ENCODE measurements at places on chromosomes 1 and 21.

DNA sequence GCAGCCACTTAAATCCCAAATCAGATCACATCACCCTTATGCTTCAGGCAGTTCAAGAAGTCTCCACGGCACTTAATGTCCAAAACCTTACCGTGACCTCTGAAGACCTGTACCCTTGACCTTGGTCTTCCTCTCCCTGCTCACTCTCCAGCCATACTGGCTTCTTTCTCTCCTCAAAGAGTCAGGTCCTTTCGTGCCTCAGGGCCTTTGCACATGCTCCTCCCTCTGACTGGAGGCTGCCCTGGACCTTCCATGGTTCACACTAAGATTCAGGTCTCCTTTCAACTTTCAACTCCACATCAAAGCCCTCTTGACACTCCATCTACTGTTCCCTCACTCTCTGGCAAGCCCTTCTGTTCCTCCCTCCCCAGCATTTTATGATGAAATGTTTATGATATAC, 289.9 kb upstream of the VAMP3 start:
- no peak for DNase-seq

DNA sequence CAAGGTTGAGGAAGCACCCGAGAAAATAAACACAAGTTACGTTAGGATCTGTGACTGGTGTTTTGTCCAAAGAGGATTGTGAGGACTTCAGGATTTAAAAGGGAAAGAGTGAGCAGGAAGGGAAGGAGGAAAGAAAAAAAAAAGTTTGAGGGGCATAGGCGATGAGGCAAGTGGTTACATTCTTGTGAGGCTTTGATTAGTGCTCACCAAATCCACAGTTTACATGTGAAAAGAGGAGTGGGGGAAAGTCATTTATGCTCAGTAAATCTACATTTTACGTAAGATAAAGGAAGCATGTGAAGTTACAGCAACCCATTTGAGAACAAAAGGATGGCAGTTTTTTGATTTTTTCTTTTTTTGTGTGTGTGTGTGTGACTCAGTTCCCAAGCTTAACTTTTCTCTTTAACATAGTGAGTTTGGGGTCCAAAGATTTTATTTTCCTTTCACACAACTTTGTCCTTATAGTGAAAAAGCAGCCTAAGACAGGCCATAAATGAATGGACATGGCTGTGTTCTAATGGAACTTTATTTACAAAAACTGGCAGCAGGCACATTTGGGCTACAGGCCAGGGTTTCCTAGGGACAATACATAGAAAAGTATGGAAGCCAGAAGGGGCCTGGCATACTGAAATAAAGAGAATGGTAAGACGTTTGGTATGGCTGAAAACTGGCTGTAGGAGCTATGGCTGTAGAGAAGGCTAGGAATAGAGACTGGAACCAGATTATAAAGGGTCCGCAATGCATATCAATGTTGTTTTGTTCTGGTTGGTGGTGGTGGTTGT, 121.7 kb downstream of the FGGY start:
- DNase-seq = no peak

GRCh38 chr1:53112861-53113260, 29.6 kb downstream of the SLC1A7 start:
- DNase-seq = no peak

- DNase-seq = peak; percentile 33
Observed at GRCh38 chr1:231590453-231591198, 36.0 kb upstream of the DISC1 start.

DNA sequence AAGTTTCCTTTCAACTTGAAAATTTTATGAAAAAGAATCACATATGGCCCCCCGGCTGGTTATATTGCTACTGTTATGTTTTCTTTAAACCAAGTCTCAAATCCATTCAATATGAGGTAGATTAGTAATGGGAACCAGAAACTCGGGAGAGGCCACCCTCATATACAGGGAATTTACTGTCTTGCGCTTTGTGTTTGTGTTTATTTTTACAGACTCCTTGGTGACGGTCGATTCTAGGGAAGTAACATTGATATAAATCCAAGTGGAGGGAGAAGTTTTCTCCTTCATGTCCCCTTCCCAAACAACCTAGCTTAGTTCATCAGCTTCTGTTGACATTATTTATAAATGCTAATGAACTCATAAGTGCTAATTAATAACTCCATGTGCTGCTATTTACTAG, 163.5 kb upstream of the LMO4 start:
- DNase-seq = no peak

DNA sequence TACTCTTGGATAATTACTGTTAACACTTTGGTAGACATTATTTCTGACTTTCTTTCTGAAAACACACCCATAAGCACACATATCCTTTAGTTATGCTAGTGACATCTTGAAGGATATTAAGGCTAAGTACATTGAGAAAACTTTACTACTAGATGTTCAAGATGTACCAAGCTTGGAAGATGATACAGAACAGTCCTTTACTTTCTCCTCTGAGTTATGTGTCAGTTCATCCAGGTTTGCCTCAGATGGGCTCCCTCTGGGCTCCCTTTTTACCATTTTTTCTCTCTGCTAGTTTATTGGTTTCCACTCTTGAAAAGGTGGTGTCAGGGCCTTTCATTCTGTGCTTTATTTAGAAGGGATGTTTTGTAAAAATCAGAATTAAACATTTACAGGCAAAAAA, 172.3 kb downstream of the S1PR1 start:
- no peak for DNase-seq

DNA sequence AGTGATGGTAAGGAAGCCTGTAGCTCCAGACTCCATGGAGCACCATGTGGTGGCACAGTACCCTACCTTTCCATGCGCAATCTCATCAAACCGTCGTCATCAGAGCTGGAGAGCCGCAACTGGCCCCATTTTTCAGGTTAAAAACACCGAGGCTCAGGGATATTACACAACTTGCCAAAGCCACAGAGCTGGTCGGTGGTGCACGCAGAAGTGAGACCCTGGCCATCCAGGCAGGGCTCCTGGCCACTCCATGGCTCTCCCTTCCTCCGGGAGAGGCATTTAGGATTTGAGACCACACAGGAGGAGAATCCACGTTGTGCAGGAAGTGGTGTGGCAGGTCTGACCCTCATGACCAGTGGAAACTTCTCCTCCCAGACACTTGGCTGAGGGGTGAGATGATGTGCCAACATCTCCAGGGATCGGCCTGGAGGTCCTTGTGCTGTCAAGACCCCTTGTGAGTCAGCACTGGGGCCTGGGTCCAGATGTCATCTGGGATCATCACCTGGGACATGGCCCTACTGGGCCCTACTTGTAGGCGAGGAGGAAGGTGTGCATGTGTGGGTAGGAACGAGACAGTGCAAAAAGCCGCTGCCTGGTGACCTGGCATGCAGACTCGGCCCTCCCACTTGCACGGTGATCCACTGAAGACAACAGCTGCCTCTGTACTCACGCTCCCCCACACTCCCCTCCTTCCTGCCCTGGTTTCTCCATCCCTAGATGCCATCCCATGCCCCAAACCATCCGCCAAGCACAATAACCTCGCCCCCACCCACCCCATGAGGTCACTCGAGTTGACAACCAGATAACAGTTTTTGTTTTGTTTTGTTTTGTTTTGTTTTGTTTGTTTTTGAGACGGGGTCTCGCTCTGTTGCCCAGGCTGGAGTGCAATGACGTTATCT, 10.4 kb downstream of the TFF3 start:
- no peak for DNase-seq

GRCh38 chr1:32863218-32863880, 7.4 kb downstream of the FNDC5 start:
- DNase-seq = no peak

- DNase-seq = no peak
Observed at GRCh38 chr1:106304106-106304505, 752.4 kb upstream of the PRMT6 start.

DNA sequence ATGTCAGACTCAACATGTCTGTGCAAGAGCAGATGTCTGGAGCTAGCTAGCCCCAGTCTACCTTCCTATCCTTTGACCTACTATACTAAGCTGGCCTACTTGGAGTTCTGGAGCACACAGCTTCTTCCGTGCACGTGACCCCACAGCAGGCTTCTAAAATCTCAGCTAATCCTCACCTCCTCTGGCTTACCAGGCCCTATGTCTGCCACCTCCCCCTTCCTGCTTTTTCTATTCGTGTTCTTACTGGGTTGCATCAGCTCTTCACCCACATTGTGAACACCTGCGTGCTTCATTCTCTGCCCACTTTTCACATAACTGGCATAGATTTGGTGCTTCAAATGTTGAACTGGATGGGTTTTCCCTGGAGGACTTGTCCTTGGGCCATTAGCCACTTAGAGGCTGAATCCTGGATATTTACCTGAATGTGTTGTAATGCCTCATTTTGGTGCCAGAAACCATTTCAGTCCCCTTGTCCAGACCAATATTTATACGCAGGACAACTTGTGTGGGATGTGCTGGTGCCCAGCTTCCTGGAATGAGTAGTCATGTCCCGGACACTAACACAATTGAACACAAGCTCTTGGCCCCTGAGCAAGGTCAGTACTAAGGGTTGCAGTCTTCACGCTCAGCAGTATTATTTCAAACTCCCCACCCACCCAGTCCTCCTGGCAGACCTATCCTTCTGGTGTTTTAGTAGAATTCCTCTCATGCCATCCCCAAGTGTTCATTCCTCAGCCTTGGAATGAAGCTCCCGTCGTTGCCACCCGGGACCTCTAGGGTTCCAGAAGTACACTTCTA, 24.0 kb downstream of the TENT5C start:
- no peak for DNase-seq

- DNase-seq = no peak
Observed at GRCh38 chr21:38830671-38831525, 25.2 kb downstream of the ETS2 start.

- DNase-seq = peak; percentile 81
Observed at GRCh38 chr1:112390775-112391602, 5.0 kb upstream of the CTTNBP2NL start.

DNA sequence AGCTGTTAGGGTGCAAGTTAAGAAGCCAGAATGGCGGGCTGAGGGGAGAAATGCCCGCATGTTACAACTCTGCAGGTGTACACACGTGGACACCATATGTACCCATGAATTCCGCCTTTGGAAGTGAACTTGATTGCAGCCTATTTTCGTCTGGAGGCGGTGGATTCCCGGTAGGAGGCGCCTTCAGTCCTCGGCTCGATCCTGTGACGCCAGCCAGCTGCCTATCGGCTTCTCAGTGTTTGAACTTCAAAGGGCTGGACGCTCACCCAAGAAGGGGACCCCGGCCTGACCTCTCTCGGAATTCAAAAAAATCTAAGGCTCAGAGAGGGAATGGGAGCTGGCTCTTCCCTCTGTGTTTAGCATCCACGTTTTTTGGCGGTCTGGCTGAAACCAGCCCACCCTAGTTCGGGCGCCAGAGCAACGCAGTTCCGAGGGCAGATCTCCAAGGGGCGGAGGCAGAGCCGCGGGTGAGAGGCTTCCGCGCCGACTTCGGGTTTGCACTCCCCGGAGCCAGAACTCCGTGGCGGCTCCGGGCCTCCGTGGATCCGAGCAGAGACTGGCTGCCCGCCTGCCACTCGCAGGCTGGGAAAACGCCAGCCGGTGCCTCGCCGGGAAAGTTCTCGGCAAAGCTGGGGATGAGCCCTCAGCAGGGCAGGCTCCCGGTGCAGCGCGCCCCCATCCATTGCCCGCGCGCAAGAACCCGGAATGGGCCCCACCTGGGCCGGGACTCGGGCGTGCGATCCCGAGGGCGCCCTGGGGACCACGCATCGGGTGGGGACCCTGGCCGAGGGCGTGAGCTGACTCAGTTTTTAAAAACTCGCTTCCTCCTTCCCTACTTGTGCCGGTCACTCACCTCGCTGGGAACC, 996 bp upstream of the TMEM51 start:
- no peak for DNase-seq

DNA sequence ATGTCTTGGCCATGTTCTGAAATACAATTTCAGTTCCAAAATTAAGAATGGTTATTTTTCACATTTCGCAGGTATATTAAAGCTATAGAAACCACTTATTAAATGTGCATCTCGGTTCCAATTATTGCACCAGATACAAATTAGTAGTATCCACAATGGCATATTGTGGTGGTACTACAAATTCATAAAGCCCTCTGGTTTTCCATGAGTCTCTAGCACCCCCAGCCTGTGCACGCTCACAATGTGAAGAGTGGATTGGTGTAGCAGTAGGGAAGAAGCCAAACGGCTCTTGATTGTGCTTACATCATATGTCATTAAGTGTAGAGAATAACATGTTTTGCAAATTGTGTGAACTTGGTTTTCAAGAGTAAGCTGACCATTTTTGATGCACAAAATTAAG, 1.9 kb upstream of the BRINP3 start:
- no peak for DNase-seq

DNA sequence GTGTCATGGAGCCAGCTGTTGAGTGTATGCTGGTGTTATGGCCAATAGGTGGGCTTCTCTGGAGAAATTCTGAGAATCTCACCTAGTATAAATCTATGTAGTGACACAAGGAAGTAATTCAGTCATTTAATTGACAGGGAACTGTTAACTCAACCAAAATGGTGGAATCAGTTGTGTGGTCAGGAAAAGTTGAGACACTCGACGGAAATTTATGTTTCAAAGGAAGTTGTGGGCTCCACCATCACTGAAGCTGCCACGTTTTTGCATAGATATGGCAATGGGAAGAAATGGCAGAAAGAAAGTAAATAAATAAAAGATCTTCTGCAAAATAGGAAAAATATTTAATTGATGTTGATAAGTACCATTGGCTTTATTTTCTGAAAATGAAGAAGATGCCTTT, 84.5 kb downstream of the ATP6V1G3 start:
- DNase-seq = no peak

DNA sequence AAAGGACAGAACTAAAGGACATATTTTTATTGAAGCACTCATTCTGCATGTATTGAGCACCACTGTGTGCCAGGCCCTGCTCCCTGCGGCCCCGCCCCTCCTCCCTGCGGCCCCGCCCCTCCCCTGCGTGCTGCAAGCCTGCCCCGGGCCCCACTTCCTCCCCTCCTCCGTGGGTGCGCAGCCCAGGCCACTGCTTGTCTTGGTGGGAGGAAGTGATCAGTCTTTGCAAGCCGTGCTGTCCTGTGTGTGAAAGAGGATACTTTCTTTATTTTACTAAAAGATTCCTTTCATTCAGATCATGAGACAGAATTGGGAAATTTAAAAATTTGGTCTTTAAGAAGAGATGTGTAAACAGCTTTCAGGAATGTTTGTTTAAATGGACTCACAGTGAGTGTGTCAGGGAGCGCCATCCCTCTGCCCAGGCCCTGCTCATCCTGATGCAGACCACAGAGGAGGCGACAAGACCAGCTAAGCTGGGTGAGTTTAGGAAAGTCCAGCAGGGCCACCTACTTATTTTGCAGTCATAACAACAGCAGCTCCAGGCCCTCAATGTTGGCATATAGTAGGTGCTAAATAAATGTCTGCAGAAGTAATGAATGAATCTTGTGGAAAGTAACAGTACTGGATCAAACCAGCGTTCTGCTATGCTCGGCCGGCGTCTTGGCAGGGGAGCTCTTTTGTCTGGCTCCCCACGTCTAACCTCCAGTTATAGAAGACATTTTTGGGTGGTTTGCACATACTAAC, 88.3 kb upstream of the SELENON start:
- peak; percentile 57 for DNase-seq

DNA sequence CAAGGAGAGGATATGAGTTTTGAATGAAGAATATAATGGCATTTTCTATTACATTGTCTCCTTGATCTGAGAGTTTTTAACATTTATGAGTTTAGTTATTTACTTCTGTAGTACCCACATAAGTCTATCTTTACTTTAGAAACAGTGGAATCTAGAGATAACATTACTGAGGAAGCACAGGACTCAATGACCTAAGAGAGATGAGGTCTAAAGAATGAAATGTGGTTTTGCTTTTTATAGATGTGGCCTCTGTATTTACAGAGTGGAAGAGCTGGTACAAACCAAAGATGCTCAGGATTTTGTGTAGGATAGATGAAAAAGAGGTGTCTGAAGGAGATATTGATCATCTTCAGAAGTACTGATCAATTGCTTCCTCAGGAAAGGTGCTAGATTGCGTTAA, 177.3 kb downstream of the KCTD3 start:
- no peak for DNase-seq
